ENCODE measurements at places on chromosomes 1 and 21. TPM values are rescaled to one million over a fixed set of nuclear protein-coding genes. Genes with fewer than 3 reads are reported as not detected.

GRCh38 chr1:92832537-92833114 is 786 bp downstream of the RPL5 start:
- DNase-seq = no peak

DNA sequence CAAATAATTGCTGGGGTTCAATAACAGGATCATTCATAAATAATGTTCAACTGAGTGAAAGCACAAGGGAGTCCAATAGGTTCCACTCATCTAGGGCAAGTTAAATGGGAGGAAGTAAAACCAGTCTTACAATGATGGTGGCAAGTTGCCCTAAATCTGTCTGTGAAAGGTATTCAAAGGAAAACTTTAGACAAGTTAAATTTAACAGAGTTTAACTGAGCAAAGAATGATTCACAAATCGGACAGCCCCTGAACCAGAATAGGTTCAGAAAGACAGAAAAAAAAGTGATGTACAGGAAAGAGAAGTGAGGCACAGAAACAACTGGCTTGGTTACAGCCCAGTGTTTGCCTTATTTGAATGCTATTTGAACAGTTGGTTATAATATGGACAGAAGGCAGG is 183.5 kb upstream of the ADGRL4 start:
- no peak for DNase-seq

- no peak for DNase-seq
Measured at GRCh38 chr1:220921498-220921897, 42.3 kb downstream of the HLX start.

The TMEM54 gene
- 8.2 TPM for total RNA-seq

- no peak for DNase-seq
Measured at GRCh38 chr1:4730078-4730477, 75.7 kb downstream of the AJAP1 start.

- no peak for DNase-seq
Measured at GRCh38 chr1:207944571-207944970, 33.6 kb upstream of the CD34 start.

DNA sequence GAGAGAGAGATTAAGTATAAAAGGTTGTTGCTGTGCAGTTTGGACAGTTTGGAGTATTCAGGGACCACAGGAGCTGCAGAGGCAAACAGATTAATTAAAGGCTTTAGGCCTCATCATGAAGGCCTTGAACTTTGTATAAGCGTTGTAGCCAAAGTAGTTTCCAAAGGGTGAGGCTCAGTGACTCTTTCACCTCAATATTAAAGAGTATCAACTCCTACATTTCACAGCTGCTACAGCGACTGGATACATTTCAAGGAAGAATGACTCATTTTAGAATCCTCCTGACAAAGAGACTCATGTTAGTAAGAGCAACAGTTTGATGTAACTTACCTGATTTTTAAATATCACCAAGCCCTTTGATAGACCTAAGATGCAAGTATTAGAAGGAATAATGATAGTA is 355.5 kb downstream of the HLX start:
- DNase-seq = no peak

GRCh38 chr1:232059726-232060374 is 433.3 kb downstream of the DISC1 start:
- DNase-seq = no peak

DNA sequence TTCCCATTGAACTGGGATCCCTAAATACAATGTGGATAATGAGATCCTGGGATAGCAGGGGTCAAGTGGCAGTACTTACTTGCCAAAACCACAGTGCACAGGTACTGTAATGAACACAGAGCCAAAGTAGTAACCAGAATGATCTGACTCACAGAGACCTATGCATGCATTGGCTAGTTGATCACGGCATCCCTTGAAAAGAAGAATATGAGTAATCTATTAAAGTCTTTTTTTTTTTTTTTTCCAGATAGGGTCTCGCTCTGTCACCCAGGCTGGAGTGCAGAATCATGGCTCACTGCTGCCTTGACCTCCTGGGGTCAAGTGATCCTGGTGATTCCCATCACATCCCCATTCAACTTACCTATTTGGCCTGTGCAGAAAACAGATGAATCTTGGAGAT is 29.4 kb upstream of the EIF4G3 start:
- DNase-seq = no peak

GRCh38 chr21:16742741-16743140 is 770.1 kb upstream of the CXADR start:
- DNase-seq = no peak

The SESN2 gene
- total RNA-seq = 3.4 TPM

The UMODL1 gene
- total RNA-seq = not detected

The COL6A1 gene
- 112 TPM for total RNA-seq

The RIPPLY3 gene
- total RNA-seq = not detected

- DNase-seq = no peak
Measured at GRCh38 chr1:229001467-229002011, 266.3 kb downstream of the RHOU start.

- DNase-seq = no peak
Measured at GRCh38 chr1:227725046-227725445, 10.1 kb downstream of the JMJD4 start.

The FNBP1L gene
- 21.6 TPM for total RNA-seq

The CELA2B gene
- not detected for total RNA-seq

The RXFP4 gene
- not detected for total RNA-seq

- DNase-seq = no peak
Measured at GRCh38 chr1:240528591-240528990, 83.4 kb downstream of the GREM2 start.

DNA sequence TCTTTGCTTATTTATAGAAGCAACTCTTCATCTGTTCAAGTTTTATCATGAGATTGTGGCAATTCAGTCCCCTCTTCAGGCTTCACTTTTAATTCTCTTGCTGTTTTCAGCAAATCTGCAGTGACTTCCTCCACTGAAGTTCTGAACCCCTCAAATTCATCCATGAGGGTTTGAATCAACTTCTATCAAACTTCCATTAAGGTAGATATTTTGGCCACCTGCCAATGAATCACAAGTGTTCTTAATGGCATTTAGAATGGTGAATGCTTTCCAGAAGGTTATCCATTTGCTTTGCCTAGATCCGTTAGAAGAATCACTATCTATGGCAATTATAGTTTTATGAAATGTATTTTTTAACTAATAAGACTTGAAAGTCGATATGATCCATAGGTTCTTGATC is 946.7 kb upstream of the B3GALT2 start:
- no peak for DNase-seq

- DNase-seq = no peak
Measured at GRCh38 chr1:165423136-165423535, 21.8 kb downstream of the RXRG start.

The MPZ gene
- 4.8 TPM for total RNA-seq

DNA sequence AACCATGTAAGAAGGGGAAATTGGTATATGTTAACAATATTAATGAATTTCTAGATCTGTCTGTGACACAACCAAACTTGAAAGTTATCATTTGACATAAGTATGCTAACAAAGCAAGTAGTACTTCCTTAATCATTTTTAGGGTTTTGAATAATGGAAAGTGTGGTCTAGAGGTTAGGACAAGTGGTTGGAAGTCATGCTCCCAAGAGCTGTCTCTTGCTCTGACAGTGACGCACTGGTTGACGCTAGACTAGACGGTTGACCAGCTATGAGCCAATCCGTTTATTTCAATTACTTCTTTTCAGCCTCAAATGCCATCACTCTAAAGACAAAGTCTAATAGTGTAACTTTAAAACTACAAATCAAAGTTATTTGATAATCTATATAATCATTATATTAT is 20.7 kb upstream of the RGS1 start:
- DNase-seq = no peak

DNA sequence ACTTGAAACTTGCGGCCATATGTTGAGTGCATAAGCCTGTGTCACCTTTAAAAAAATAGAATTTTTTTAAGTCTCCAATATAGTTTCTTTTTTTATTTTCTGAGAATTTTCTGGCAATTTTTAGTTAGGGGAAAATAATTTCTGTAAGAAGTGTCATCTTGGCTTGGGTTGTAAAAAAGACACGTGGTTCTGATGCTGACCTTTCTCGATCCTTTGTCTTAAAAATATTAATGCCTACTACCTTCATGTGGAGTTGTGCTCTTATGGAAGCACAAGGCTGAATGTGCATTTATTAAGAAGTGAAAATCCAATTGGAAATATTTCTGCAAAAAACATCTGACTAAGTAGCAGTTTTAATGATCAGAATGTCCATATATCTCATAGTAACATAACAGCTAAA is 3.5 kb downstream of the ELAVL4 start:
- no peak for DNase-seq

- DNase-seq = no peak
Measured at GRCh38 chr21:27571706-27572105, 604.8 kb upstream of the ADAMTS5 start.

- DNase-seq = no peak
Measured at GRCh38 chr1:119181218-119181617, 40.8 kb upstream of the WARS2 start.

DNA sequence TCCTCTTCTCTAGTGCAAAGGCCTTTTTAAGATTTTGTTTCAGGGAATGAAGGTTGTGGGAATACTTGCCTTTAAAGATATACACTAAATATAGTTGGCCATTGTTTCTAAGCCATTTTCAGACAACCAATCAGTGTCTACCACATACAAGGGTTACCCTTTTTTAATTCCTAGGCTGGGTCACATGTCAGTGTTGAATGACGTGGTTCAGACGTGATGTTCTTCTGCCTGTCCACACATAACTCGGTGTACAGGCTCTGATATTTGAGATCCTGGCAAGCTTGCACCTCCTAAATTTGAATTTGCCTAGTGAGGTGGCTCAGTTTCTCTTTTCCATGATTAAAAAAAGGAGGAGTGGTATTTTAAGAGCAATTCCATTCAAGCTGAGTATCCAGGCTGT is 38.8 kb downstream of the DTL start:
- no peak for DNase-seq

GRCh38 chr1:84217239-84217638 is 73.2 kb downstream of the PRKACB start:
- no peak for DNase-seq

DNA sequence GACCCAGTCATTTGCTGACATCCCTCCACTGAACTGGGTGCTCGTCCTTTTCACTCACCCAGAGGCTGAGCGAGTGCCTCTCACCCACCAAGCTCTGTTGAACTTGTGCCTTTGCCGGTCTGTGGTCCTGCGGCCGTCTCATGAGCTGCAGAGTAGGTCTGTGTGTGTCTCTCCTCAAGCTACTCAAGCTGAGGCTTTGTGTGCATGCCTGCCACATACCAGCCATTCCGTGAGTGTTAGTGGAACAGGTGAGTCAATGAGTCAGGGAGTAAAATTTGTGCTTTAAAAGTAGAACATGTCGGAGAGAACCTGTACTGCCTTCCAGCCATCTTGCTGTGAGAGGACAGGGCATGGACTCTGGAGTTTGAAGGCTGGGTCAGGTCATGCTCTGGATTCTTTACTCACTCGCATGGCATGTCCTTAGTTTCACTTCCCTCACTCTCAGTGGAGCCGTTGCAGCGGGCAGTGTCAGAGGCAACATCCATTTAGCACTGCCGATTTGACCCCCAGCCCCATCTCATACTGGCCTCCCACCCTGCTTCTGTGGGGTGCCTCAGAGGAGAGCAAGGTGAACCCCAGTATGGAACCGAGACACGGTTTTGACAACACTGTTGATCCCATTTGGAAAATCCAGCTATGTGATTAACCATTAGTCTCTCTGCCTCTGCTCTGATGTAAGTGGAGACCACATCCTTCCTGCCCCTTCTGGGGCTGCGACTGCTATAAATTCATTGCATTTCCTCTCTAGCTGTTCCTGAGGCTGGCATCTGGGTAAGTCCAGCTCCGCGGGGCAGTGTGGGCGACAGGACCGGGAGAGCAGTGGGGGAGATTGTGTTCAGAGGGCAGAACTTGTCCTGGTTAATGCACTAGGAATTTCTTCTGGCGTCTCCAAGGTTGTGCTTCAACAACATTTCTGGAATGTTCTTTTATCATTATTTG is at the start of gene NLRP3:
Gene NLRP3, plus strand, starts transcription at position 751 of the 939 bp plus-strand sequence. CDS start 2,628 bp downstream, outside the sequence.
- peak; percentile 54 for DNase-seq

GRCh38 chr1:246068619-246069509 is 438.2 kb downstream of the SMYD3 start:
- no peak for DNase-seq

The MROH9 gene
- total RNA-seq = not detected

The ST6GALNAC3 gene
- 5.1 TPM for total RNA-seq

GRCh38 chr1:231923491-231924041 is 297.0 kb downstream of the DISC1 start:
- no peak for DNase-seq

DNA sequence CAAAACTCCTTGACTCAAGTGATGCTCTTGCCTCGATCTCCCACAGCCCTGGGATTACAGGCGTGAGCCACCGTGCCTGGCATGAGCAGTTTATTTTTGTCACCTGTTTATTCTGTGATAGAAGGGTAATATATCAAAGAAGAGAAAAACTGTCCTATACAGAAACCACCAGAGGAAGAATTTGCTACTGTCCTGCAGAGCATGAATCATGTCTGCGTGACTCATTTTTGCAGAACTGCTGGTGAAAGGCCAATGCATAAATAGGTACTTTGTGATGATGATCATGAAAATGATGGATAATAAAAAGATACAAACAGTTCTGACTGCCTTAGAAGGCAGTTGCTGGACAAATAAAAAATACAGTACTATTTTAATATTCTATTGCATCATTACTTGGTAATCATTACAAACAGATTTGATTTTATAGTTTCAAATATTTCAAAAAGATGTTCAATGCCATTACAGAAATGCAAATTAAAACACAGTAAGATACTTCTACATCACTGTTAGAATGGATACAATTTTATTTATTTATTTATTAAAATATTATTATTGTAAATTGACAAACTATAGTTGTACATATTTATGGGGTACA is 26.5 kb downstream of the RIPPLY3 start:
- no peak for DNase-seq

- DNase-seq = no peak
Measured at GRCh38 chr1:56094168-56094567, 485.2 kb downstream of the PLPP3 start.

DNA sequence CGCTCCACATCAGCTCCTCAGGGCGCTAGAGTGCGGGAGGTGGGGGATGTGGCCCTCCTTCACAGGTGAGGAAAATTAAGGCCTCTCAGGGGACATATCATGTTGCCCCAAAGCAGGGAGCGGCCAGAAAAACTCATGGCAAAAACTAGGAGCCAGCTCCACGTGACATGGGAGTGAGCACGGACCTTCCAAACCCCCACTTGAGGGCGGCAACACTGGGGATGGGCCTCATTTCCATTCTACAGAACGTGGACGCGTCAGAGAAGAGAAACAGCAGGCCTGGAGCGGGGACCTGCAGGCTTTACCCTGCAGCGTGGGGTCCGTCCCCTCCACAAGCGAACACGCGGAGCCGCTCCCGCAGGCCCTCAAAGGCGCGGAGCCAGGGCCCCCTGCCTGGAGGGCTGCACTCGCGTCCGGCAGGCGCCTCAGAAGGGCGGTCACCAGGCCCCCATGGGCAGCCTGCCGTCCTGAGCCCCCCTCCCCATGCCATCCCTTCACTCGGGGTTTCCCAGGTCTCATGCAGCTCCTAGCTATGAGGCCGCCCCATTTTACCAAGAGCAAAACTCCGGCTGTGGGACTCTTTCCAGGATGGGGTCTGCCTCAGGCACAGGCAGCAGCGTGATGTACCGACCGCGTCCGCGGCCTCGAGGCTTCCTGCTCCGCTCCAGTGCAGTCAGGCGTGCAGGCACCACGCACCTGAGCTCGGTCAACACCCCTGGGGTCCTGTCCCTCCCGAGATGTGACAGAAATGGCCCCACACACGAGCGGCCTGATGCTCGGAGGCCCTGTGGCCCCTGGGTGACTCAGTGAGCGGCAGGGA is 5.5 kb downstream of the CFAP410 start:
- DNase-seq = no peak
